ENCODE measurements at places on chromosomes 5 and 9.

GRCh38 chr9:112173489-112174221, 1.4 kb downstream of the SUSD1 start:
- DNase-seq = no peak

- DNase-seq = no peak
These were observed 155.9 kb upstream of the ATP10B start for GRCh38 chr5:161007879-161008278.

DNA sequence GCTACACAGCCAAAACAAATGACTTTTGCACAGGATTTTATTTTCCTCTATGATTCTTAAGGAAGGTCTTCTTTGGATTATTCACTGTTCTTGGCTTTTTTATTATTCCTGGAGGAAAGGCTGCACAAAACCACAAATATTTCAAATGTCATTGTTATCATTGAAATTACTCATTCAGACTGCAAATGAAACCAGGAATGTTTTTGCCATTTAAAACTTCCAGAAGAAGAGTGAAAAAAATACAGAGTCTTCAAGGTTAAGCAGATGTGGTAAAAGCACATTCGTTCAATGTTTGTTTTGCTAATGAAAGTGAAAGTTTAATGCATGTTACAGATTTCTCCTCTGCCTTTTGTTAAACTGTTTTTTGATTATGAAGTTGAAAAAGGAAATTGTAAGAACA, 238.2 kb downstream of the TLE4 start:
- DNase-seq = no peak

DNA sequence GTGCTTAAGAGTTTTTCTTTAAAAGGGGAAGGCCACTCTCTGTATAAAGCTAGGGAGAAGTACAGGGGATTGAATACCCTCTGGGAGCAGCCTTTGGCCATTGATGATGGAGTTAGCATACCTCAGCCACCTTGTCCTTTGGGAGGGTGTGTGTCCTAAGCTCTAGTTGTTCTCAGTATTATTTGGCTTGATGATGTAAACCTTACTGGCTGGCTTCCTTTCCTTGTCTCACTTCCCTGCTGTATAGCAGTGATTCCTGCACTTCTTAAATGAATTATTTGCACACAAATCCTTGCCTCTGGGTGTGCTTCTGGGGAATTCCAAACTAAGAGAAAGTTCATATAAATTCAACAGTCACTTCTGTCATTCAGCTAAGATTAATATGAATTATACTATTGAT, 234.9 kb upstream of the RIOK2 start:
- no peak for DNase-seq

DNA sequence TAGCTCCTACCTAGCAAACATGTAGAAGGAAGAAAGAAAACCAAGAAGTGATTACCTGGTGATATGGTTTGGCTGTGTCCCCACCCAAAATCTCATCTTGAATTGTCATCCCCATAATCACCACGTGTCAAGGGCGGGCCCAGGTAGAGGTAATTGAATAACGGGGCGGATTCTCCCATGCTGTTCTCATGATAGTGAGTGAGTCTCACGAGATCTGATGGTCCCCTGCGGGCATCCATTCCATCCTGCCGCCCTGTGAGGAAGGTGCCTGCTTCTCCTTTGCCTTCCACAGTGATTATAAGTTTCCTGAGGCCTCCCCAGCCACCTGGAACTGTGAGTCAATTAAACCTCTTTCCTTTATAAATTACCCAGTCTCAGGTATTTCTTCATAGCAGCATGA, 27.4 kb upstream of the ANKRD34B start:
- DNase-seq = no peak

GRCh38 chr5:66603164-66603563, 7.0 kb downstream of the MAST4 start:
- no peak for DNase-seq

DNA sequence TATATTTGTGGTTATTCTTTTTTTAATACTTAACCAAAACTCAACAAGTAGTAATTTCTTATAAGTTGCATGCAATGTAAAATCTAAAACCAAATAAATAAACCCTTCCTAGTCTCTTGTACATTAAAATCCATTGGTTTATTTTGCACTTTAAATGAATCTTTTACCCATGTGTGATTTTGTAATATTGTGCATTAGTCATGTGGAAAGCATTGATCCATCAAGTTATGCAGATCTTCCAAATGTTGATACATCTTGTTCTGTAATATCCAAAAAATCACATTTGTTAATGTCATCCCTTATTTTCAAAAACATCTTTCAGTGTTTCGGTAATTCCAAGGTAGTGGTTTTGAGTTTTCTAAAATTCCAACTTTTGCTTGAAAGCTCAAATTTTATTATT, 63.3 kb downstream of the CWC27 start:
- no peak for DNase-seq

All from hippocampal formation (tissue), 2 donors.